ENCODE measurements at places on chromosomes 4 and X.

DNA sequence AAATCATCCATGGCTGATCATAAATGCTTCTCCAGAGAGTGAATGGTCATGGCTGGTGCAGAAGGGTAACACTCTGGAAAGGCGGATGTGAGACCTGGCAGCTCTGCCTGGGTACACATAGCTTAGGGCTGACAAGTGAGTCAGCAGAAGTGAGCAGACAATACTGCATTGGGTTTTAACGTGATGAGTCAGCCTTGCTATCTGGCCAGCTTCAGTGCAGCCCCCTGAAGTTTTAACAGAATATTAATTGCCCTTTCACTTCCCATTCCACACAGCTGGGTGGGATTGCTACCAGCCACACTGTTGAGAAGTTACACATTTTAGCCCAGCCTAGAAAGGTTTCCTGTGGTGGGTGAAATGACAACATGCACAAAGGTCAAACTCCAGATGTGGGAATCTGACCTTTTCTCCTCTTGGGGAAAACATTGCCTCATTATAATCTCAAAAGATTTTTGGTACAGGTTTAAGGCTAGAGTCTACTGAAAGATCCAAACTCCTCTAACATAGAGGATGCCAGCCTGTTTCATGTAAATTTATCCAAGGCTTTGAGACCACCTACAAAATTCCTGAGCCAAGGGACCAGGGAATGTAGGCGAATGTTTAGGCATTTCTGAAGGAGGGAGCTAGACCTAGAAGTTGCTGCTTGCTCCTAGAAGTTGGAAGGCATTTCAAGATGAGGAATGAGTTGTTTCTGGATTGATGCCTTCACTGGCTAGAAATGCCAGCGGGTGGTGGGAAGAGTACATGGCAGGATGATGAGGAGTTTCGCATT, 230.3 kb upstream of the PGRMC2 start:
- DNase-seq: no peak

- DNase-seq: no peak
These were observed 8.3 kb upstream of the PDE6B start for GRCh38 chr4:616911-617643.

DNA sequence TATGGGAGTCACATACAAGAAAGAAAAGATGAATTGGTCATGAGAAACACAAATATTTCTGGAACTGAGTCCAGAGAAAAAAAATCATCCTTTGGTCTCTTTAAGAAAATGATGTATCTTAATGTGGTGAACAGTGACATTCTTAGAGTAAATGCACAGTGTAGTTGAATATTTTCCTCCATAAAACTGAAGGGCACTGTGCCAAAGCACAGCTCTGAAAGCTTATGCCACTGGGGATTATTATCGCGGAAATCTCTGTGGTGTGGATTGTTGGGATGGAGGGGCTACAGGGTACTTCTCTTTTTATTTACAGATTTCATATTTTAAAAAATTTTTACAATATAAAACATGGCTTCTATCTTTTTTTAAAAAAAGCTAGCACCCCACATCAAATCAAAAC, 908.1 kb downstream of the CCSER1 start:
- no peak for DNase-seq

DNA sequence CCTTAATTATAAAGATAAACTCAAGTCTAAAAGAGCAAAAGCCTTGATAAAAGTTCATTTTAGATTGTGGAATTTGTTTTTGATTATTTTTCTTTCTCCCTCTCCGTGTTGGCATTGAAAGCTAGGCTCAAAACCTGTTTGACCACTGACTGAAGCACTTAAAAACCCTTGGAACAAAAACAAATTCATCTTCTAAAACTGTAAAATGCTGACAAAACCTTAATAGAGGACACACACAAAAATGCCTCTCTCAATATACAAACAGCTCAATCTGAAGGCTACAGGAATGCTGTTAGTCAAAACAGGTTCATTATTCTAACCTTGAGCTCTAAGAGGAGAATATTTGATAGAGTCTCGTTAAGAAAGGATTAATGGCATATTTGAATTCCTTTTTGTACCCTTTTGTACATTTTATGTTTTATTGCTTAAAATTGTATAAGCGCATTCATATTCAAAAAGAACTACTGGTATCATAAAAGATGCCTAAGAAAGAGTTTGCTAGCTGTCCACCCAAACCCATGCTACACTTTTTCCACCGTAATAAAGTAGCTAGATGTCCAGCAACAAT, 74.3 kb upstream of the NAP1L5 start:
- no peak for DNase-seq

GRCh38 chrX:53031380-53031779, 17.2 kb upstream of the GPR173 start:
- no peak for DNase-seq

DNA sequence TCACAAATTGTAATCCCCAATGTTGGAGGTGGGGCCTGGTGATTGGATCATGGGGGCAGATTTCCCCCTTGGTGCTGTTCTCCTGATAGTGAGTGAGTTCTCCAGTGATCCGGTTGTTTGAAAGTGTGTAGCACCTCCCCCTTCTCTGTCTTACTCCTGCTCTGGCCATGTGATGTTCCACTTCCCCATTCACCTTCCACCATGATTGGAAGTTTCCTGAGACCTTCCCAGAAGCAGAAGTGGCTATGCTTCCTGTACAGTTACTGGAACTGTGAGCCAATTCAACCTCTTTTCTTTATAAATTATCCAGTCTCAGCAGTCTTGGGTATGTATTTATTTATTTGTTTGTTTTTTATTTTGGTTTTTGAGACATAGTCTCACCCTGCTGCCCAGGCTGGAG, 143.2 kb downstream of the CPE start:
- no peak for DNase-seq

- DNase-seq: no peak
These were observed 25.1 kb upstream of the TEX13D start for GRCh38 chrX:124307253-124307907.

GRCh38 chrX:152601848-152602616, 35.7 kb upstream of the GABRQ start:
- no peak for DNase-seq

GRCh38 chr4:68466185-68466584, 18.9 kb downstream of the TMPRSS11E start:
- DNase-seq: no peak
